ENCODE measurements at places on chromosomes 2 and 18. TPM values are rescaled to one million over a fixed set of nuclear protein-coding genes. Genes with fewer than 3 reads are reported as not detected.

DNA sequence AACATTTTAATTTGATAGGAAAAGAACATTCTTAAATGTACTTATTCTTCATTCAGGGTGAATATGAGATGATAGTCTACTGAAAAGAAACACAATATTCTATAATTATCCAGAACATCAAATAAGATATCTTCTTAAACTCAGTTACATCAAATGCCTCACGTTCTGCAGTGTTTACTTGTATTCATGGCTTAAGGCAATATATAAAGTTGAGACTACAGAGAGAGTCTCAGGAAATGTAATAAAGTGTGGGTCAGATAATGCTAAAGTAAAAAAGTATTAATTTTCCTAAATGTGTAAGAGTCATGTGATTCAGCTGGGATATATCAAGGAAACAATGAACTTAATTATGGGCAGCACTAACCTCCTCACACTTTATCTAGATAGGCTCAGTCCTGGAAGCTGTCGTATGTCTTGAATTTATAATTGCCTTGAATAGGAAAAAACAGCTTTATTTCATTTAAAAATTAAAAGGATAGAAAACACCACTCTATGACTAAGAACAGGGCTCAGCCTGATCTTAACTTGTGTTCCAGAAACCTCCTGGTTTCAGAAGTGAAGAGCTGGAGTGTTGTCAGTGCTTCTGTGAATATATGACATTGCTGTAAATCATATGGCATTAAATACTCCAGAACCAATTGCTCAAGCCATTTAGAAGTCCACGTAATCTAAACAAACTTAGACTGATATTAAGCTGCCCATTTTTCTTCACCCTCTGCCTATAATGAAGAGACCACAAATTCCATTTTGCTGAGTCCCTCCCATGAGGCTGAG is 240.2 kb downstream of the FSIP2 start:
- DNase-seq: no peak

- DNase-seq: no peak
Observed at GRCh38 chr2:49309461-49309860, 155.1 kb upstream of the FSHR start.

GRCh38 chr2:33791625-33792024 is 192.5 kb upstream of the FAM98A start:
- DNase-seq: no peak

GRCh38 chr2:205610437-205610836 is 71.9 kb upstream of the NRP2 start:
- DNase-seq: no peak

DNA sequence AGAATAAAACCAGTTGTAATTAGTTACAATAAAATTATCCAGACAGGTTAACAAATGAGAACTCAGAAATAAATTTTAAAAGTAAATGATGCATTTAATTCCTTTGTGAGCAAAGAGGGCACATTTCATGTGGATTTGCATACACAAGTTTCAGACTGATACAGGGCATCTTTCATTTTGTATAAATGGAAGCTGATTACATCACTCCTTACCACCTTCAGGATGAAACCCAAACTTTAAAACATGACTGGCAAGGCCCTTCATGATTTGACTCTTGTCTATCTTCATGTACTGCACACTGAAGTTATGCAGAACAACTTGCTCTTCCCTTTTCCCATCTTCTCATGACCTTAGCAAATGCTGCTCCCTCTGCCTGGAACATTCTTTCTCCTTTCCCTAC is 26.9 kb downstream of the EFEMP1 start:
- DNase-seq: no peak

DNA sequence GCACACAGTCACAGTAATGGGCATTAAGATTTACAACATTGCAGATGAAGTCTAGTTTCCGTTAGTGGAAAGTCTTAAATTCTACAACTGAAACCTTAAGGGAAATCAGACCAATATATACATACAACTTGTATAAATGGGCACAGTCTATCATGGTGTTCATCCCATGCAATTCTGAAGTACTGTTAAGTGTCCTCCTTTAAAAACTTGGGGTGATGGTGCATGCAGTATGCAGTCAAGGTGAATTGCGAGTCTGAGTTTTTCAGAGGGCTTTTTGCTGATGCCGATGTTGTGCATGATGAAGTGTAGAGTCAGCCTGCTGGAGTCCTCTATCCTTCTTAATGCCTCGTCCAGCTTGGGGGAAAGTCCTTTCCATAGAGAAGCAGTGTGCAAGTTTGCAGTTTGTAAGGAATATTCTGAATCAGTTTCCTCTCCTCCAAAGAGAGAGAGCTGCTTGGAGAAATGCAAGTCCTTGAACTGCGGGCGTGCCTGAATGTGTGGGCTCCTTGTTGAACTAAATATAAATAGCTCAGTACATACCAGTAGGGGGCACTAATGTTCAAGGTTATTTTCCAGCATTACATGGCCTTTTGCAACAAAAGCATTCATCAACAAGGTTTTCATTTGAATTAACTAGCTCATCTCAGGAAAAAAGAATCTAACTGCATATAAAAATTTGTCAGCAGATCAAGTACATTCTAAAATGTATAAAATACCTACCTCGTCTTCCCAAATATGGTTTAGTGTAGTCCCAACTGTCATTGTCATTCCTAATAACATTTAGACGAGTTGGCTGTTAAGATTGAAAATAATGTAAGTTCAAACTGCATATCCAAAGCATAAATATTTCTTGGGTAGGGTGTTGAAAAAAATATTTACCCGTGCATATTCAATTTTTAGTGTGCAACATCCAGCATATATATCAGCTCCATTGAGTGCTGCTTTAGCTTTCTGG is 21.3 kb downstream of the HNRNPLL start:
- peak; percentile 43 for DNase-seq

GRCh38 chr2:200483729-200484198 is 26.1 kb downstream of the KCTD18 start:
- DNase-seq: peak; percentile 66

DNA sequence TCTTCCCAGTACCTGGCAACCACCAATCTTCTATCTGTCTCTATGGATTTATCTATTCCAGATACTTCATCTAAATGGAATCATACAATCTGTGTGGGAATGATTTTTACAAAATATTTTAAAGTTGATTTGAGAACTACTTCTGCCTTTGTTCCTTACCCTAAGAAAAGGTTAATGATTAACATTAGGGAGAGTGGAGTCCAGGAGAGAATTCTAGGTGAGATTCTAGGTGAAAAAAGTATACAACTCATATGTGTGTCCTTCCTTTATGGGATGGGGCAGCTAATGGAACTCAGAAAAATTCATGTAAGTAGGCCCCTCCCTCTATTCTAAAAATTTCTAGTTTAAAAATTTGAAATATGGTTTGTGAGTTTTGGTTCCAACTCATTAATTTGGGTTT is 35.9 kb upstream of the WDSUB1 start:
- no peak for DNase-seq

- no peak for DNase-seq
Observed at GRCh38 chr2:21037671-21038108, 6.2 kb downstream of the APOB start.

DNA sequence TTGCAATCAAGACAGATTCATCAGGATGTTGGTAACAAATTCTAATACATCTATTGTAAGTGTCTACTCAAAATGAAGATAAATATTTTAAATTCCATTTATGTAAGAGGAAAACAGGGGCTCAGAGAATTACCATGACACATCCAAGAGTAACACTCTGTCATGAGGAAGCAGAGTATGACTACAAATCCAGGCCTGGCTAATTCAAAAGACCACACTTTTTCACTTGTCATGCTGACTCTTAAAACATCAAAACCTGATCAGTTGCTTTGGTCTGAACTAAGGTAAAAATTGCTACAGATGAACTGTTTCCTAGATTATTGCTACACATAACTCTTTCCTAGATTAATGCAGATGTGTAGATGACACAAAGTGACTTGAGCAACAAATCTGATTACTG is 880.6 kb downstream of the TSN start:
- DNase-seq: no peak

DNA sequence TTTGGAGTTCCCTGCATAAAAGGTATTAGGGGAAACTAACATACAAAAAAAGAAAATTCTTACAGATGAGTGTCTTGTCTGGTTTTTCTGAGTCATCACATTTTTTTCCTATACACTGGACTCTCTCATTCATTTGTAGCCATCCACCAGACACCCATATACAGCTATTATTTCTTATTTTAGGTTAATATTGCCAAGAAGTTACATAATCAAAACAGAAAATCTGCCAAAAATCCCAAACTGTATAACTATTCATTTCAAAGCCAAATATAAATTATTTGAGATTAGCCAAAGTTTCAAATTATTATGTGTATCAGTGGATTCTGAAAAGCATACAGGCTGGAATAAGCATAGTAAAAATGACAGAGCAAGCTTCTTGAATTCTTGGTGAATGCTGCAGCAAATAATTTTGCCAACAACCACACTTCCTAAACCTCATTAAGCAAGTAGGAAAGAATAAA is 191.2 kb downstream of the NCKAP5 start:
- DNase-seq: no peak

DNA sequence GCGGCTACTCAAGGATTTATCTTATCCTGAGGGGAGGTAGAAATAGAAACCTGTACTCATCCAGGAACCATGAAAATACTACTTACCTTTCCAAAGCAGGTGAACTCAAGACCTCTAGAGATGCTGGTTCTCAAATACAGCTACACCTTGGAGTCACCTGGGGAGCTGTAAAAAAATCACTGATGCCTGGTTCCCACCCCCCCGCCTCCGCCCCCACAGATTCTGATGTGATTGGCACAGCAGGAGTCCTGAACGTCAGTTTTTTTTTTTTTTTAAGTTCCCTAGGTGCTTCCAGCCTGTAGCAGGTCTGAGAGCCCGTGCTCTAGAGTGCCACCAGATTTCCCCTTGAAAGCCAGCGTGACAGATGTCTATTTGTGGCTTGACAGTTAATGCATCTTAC is 113.6 kb downstream of the MRO start:
- DNase-seq: no peak

GRCh38 chr2:83565181-83565580 is 893.9 kb downstream of the SUCLG1 start:
- DNase-seq: no peak

DNA sequence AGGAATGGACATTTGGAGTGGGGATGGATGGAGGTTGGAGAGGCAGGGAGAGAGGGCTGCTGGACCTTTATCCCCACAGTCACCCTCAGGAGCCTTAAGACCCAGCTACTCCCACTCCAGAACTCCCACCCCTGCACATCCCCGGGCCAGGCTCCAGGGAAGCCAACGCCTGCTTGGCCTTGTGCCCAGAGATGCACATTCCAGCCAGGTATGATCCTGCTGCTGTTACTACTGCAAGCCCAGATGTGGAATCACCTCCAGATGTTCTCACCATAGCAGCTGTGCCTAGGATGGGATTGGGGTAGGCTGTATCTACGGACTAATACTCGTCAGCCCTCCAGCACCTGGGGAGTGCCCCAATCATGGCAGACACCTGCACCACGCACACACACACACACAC is 71.7 kb downstream of the ZFP36L2 start:
- no peak for DNase-seq

- DNase-seq: no peak
Observed at GRCh38 chr2:178263159-178263860, 69.0 kb downstream of the OSBPL6 start.

GRCh38 chr2:186595219-186595618 is 5.4 kb downstream of the ITGAV start:
- DNase-seq: no peak

The RNF152 gene
- 0.12 TPM for total RNA-seq

The PRKAG3 gene
- total RNA-seq: not detected

The RIF1 gene
- total RNA-seq: 59.2 TPM

The DYSF gene
- not detected for total RNA-seq

The FAM237A gene
- total RNA-seq: not detected
